ENCODE measurements at places on chromosomes 11 and 22.
A peak's percentile ranks its signal among the peaks of the same experiment; 100 is the strongest.

- DNase-seq, result no peak
Measured at GRCh38 chr11:61919705-61920631, 2.6 kb upstream of the RAB3IL1 start.

- DNase-seq, result no peak
Measured at GRCh38 chr11:17515443-17516176, 28.6 kb downstream of the USH1C start.

DNA sequence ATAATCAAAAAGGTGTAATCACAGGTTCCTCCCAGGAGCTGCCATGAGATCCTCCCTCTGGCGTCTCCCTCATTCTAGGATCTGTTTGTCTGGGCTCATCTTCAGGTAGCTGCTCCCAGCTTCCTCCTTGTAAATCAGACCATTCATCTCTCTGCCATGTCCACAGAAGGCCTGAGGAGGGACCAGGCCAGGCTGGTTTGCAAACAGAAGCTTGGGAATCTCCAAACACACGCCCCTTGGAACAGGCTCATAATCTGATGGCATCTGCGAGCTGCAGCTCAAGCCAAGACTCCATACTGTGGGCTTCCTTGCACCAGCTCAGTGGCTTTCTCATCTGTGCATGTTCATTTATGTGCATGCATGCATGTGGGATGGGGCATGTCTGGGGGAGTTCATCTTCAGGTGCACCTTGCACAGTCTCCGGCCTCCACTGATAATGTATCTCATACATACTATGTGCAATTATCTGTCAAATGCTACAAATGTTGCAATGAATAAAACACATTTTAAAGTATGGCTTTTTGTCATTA is 134.9 kb downstream of the NXPE2 start:
- DNase-seq, result no peak

DNA sequence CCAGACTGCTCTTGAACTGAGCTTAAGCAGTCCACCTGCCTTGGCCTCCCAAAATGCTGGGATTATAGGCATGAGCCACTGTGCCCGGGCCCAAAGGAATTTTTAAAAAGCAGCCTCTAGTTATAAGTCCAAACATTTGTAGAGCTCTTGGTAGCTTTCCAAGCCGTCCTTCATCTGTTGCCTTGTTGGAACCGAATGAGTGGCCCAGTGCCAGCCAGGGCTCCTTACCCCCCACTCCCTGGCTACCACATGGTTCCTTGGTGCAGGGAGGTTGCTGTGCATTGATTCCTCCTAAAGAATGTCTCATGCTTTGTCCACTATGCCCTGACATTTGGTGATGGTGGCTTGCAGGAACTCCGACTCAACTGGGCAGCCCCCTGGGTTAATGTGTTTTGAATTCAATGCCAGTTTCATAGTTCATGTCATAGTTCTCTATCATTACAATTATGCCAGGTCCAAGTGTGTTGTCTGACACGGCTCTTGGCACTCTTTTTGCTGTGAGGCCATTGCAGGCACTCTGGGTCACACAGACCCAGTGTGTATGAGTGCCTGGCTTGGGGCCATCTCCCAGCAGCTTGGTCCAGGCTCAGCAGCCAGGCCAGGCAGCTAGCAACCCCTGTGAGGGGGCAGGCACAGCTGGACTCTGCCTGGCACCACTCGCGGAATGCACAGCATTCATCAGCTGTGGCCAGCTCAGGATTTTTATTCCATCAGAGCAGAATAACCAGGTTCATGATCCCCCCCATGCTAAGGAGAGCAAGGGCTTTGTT is 13.3 kb upstream of the MICALL1 start:
- no peak for DNase-seq

GRCh38 chr11:71071736-71072509 is 180.5 kb downstream of the SHANK2 start:
- no peak for DNase-seq

GRCh38 chr22:45159652-45160462 is 3.9 kb upstream of the NUP50 start:
- peak; percentile 6 for DNase-seq

DNA sequence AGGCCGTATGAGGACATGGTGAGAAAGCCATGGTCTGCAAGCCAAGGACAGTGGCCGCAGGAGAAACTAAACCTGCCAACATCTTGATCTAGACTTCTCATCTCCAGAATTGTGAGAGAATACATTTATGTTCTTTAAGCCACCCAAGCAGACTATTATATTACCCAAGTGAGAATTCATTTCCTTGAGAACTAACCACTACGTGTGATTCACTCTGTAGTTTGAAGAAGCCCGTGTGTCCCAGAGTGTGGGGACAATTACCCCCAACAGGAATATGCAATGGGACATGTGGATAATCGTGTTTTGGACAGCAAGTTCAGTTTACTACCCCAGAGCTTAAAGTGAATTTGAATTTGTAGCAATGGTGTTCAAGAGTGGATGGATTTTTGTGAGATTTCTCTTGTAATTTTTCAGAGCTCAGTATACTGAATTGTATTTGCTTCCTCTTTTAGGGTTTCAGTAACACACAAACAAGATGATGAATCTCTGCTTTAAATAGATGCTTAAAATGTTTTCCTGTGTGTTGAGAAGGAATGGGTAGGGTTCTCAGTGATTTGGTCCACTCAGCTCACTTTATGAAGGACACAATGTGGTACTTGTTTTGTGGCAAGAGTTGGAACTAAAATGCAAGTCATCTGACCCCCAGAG is 100.0 kb upstream of the ARHGAP20 start:
- DNase-seq, result no peak

DNA sequence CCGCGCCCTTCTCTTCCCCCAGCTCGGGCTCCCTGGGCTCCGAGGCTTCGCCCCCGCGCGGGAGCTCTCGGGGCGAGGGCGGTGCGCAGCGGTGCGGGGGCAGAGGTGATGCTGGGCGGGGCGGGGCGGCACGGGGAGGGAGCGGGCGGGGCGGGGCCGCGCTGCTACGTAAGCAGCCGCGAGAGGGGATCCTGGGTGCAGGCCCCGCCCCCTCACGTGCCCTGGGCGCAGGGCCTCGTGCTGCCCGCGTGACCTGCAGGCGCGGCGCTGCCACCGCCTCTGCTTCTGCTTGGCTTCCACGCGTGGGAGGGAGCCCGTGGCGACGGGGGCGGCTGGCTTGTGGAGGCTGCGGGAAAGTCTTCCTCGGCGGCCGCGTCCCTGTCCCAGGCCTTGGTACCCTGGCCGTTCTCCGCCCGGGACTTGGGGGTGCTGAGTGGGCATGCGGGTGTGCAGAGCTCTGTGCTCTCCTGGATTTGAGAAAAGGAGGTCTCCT is 132.6 kb upstream of the HSD17B12 start:
- no peak for DNase-seq

GRCh38 chr22:26884921-26885320 is 227.5 kb downstream of the MIAT start:
- DNase-seq, result peak; percentile 86

- DNase-seq, result no peak
Measured at GRCh38 chr11:35414311-35414710, 5.0 kb downstream of the SLC1A2 start.

DNA sequence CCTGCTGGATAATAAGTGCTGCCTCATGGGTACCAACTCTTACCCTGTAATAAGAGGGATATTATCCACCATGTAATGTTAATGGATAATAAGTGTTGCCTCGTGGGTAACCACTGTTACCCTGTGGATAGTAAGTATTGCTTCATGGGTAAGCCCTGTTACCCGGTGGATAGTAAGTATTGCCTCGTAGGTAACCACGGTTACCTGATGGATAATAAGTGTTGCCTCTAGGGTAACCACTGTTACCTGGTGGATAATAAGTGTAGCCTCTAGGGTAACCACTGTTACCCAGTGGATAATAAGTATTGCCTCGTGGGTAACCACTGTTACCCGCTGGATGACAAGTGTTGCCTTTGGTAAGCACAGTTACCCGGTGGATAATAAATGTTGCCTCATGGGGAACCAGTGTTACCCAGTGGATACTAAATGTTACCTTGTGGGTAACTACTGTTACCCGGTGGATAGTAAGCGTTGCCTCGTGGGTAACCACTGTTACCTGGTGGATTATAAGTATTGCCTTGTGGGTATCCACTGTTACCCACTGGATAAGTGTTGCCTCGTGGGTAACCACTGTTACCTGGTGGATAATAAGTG is 18.6 kb upstream of the NXPE4 start:
- DNase-seq, result no peak

DNA sequence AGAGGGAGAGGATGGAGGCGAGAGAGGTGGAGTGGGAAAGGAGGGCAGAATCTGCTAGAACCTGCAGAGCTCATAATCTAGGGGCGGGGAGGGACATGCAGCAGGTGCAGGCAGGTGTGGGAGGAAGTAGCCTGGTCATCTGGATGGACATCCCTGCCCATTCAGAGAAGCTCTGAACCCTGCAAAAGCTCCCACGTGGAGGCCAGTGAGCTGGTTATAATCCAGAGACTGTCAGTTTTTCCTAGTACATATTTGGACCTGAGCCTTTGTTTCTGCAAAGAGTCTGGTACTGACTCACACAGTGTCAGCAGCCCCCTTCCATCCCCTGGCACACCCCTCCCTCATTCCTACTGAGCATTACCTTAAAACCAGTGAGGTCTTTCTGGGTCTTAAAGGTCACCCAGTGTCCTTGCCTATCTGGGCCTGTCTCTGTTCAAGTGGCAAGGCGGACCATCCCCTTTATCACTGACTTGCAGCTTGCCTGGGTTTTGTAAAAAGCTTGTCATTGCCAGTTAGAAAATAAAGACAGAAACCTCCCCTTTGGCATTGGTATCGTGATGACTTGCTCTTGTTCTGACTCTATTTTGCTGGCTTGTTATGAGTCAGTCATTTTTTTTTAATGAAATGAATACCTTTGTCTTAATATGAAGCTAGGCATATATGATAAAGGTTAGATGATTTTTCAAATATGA is 26.1 kb downstream of the PTPRJ start:
- DNase-seq, result peak; percentile 82

- DNase-seq, result no peak
Measured at GRCh38 chr22:23226497-23226850, 46.2 kb downstream of the BCR start.

DNA sequence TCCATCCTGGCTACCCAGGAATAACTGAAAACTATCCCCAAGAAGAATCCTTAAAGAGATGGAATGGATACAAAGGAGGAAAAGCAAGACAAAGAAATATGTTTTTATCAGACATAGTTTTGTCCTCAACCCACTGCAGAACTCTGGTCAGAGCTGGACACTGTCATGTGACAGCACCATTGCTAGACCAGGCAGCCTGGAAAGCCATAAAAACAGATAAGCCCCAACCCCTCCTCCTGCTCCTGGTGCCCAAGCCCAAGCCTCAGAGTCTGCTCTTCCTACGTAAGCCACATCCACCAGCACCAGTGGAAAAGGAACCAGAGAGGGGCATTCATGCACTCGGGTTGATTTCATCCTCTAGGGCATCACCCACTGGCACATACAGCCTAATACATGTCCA is 116.9 kb downstream of the TRIM29 start:
- DNase-seq, result no peak

DNA sequence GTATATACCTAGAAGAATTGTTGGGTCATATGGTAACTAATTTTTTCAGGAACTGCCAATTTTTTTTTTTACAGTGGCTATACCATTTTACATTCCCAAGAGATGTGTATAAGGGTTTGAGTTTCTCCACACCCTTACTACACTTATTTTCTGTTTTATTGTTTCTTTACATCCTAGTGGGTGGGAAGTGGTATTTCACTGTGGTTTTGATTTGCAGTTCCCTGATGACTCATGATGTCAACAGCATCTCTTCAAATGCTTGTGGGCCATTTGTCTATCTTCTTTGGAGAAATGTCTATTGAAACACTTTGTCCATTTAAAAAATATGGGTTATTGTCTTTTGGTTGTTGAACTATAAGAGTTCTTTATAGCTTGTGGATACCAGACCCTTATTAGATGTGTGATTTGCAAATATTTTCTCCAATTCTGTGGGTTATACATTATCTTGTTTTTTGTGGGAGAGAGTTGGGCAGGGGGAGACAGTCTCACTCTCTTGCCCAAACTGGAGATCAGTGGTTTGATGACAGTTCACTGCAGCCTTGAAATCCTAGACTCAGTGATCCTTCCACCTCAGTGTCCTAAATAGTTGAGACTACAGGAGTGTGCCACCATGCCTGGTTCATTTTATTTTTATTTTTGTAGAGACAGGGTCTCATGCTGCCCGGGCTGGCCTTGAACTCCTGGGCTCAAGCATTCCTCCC is 30.3 kb upstream of the PISD start:
- DNase-seq, result peak; percentile 45

Data from M059J (cell line).